ENCODE measurements at places on chromosomes 11 and 22.

- DNase-seq, result no peak
These were observed 59.6 kb downstream of the FAR1 start for GRCh38 chr11:13728076-13728475.

DNA sequence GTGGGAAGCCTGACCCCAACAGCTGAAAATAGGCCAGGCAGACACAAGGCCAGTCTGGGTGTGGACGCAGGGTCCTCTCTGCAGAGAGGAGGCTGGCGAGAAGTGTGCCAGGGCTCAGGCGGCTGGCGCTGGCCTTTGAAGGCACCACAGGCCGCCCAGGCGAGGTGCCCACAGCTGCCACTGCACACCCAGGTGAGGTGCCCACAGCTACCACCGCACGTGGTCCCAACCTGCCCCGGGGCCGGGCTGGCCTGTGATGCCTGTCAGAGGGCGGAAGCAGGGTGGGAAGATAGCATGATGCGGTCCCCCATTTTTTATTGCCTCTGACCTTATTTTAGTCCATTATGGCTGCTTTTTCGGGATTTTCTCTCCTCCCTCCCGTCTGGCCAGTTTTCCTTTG is 1303.9 kb downstream of the BRD1 start:
- no peak for DNase-seq

- DNase-seq, result no peak
These were observed 28.6 kb downstream of the ADAMTS15 start for GRCh38 chr11:130476922-130477491.

- no peak for DNase-seq
These were observed 47.9 kb downstream of the DCUN1D5 start for GRCh38 chr11:103043826-103044678.

GRCh38 chr22:26642465-26643417 is 14.6 kb upstream of the MIAT start:
- DNase-seq, result no peak

DNA sequence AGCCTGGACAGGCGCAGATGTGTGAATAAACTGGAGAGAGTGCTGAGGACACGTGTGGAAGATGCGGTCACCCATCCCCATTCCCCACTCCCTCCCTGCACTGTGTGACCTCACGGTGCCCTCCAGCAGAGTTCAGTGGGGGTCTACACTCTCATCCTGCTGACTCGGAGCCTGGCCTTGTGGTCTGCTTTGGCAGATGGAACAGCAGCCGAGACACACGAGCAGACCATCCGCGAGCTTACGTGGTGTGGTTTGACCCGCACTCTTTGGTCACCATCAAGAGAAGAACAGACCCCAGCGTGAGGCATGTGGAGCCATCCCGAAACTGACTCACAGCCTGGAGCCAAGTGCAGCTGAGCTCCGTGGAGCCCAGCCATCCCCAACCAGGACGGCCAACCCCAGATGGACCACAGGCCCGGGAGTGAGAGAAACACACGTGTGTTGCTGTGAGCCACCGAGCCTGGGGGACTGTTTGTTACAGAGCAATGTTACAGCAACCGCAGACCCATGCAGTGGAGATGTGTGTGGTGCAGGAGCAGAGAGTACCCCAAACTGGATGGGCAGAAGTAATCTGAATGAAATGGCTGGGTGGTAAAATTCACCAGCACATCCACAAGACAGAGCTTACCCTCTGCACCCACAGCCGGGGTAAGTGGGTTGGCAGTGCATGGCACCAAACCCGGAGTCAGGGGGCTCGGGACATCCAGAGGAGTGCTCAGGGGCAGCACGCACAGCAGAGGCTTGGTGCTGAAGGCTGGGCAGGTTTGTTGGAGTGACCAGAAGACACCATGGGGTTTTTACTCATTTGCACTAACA is 90.7 kb downstream of the RTL6 start:
- DNase-seq, result peak; percentile 53

DNA sequence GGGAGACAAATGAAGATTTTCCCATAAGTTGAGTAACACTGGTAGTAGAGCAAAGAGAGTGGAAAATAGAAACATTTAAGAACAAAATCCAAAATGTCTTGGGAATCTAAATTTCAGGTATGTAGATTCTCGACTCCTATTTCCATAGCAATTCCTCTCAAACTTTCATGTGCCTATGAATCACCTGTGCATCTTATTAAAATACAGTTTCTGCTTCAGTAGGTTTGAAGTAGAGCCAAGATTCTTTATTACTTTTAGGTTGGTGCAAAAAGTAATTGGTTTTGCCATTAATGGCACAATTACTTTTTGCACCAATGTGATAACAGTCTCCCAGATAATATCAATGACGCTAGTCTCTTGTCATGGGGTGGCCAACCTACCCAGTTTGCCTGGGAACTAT is 115.3 kb upstream of the SLC5A12 start:
- no peak for DNase-seq

DNA sequence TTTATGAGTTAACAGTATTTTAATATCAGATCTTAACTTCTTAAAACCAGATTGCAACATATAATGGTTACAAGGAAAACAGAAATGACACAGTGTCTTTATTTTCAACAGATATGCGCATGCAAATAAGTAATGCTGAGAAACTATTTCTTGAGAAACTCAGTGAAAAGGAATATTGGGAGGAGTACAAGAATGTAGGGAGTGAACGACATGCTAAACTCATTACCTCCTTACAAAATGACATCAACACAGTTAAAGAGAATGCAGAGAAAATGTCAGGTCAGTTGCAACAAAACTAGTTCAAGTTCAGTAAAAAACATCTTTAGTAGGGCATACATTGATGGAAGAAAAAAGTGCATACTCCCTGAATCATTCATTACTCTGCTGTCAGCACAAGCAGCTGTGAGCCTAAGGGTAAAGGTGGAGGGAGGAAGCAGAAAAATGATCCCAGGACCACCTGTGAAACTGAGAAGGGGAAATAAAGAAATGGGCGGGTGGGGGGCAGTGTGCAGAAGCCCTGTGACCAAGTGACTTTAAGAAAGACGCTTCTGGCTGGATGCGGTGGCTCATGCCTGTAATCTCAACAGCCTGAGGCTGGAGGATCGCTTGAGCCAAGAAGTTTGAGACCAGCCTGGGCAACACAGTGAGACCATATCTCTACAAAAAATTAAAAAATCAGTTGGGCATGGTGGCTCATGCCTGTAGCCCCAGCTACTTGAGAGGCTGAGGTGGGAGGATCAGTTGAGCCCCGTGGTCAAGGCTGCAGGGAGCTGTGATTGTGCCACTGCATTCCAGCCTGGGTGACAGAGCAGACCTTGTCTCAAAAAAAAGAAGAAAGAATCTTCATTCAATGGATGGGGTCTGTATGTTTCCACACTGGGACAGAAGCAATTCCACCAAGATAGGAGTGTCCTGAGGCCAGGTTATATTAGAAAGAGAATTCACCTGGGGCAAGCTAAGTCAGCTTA is 31.2 kb downstream of the CCDC83 start:
- DNase-seq, result no peak

GRCh38 chr11:113562576-113562975 is 87.4 kb upstream of the DRD2 start:
- no peak for DNase-seq

GRCh38 chr11:129960216-129961214 is 42.1 kb downstream of the PRDM10 start:
- DNase-seq, result no peak

GRCh38 chr11:121304759-121305158 is 12.2 kb downstream of the SC5D start:
- no peak for DNase-seq

DNA sequence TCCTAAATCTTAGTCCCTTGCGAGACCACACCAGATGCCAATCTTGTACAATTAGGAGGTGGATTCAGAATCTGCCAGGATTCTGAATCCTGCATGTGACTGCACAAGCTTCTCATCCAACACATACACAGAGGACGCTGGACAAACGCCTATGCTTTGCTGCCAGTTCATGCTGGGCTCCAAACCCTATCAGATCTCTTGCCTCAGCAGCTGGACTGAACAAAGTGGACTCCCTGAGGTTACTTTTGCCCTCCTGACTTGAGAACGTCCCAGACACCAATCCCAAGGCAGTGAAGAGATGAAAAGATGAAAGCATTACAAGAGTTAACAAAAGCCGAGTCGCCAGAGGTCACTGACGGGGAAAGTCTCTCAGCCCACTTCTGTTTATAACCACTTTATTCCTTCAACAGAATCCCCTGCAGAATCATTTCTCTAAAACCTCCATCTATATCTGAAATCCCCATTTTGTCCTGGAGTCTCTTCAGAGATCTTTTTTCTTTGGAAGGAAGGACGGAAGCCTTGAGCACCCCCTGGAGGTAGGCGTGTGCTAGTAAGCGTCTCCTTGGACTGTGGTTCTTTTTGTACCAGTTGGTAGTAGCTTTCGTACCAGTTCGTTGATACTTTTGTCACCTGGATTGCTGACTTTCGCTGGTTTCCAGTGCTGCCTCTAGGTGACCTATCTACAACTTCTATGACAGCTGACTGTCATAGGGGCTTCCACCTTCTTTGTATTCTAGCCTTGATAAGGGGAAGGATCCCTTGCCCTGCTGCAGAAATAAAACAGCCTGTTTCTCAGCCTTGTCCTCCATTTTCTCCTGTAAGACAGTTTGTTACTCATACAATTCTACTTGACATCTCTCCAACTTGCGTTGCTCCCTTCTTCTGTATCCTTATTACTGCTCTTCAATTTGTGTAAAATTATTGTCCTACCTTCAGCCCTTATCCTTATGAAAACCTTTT is 26.1 kb upstream of the EED start:
- peak; percentile 71 for DNase-seq

DNA sequence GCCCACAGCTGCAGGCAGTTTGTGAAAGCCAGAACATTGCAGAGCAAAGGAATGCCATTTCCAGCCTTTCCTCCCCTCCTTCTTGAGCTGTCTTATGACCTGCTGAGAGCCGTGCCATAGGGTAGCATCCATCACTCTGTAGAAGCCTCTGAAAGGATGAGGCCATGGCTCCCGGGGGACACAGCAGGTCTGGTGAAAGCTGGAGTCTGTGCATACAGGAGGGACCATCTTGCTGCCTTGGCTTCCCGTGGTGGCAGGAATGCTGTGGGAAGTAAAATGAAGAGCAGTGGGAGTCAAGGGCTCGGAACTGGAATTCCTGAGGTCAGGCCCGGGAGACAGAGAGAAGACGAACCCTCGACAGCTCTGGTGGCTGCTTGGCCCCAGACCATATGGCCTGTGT is 30.9 kb downstream of the ANO1 start:
- no peak for DNase-seq

- DNase-seq, result peak; percentile 93
These were observed at the start of gene CDC42EP2 for GRCh38 chr11:65314501-65315203. Gene CDC42EP2, plus strand, starts transcription at chr11:65314866. Its CDS starts 6,033 bp downstream, at chr11:65320899.

DNA sequence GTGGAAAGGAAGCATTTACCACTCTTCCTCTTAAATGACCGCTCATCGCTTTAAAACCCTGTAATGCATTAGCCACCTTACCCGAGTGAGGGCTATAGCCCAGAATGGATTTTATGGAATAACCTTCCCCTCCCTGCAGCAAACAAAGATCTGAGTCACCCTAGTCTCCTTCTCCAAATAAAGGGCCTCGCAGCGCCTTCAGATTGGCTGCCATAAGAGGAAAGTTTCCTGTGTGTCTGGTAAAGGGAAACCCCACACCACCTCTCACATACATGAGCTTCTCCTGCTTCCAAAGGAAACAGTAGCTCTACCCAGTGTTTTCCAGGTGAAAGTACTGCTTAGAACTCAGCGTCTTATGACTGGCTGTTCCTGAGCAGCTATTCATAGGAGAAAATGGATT is 47.8 kb downstream of the PPP2R1B start:
- DNase-seq, result no peak

DNA sequence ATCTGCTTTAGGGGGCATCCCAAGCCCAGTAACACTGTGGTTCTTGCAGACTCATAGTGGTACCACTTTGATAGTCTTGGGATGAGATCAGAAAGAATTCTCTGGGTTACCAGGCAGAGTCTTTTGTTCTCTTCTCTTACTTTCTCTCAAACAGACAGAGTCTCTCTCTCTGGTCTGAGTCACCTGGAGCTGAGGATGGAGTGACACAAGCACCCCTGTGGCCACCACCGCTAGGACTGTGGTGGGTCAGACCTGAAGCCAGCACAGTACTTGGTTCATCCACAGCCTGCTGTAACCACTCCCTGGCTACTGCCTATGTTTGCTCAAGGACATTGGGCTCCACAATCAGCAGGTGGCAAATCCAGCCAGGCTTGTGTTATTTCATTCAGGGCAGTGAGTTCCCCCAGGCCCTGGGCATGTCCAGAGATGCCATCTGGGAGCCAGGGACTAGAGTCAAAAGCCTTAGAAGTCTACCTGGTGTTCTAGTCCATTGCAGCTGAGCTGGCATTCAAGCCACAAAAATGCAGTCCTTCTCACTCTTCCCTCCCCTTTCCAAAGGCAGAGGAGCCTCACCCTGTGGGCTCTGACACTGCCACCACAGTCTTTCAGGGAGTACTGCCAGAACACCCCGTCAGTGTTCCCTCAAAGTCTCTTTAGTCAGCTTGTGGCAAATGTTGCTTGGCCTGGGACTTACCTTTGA is 29.9 kb downstream of the ENDOD1 start:
- no peak for DNase-seq

GRCh38 chr11:12359761-12360160 is 17.6 kb upstream of the PARVA start:
- no peak for DNase-seq

DNA sequence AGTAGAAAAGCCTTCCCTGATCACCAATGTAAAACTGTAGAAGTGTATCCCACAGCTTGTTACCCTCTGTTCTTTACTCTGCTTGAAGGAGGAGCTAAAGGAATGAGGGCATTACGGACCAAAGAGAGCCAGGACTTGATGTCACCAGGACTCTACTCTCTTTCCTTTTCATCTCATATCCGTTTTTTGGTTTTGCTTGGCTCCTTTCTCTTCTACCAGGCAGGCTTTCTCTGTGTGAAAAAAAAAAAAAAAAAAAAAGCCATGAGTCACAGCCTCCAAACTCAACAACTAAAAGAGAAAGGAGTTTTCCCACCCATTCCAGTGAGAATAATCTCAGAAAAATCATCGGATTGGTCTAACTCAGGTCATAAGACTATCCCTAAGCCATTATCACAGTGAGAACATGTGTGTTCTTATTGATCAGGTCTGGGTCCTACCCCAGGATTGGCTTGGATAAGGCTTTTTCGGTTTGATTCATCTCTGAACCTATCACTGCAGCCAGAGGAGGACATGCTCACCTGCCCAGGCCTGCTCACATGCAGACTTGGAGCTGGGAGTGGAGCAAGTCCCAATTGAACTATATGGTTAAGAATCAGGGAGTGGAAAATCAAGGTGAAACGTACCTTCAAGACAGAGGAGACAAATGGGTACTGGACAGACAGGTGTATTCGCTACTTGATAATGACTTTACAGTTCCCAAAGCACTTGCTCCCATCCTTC is 19.4 kb upstream of the LRRC55 start:
- no peak for DNase-seq

GRCh38 chr22:19643448-19644313 is 70.6 kb upstream of the SEPTIN5 start:
- peak; percentile 26 for DNase-seq

GRCh38 chr11:85602526-85603213 is 24.5 kb downstream of the DLG2 start:
- no peak for DNase-seq

GRCh38 chr22:33889748-33890147 is 30.5 kb downstream of the LARGE1 start:
- DNase-seq, result no peak

- DNase-seq, result no peak
These were observed 473.4 kb downstream of the METTL15 start for GRCh38 chr11:28581286-28582242.

GRCh38 chr22:39662686-39663052 is 92.1 kb downstream of the CACNA1I start:
- DNase-seq, result no peak
